Activated T-helper 1 cell treated with Interleukin-2 at 50 U/mL for 16 hours (primary cell): ENCODE measurements at places on chromosomes 1 and 21.

- no peak for DNase-seq
Measured at GRCh38 chr21:36263797-36264196, 56.2 kb upstream of the MORC3 start.

DNA sequence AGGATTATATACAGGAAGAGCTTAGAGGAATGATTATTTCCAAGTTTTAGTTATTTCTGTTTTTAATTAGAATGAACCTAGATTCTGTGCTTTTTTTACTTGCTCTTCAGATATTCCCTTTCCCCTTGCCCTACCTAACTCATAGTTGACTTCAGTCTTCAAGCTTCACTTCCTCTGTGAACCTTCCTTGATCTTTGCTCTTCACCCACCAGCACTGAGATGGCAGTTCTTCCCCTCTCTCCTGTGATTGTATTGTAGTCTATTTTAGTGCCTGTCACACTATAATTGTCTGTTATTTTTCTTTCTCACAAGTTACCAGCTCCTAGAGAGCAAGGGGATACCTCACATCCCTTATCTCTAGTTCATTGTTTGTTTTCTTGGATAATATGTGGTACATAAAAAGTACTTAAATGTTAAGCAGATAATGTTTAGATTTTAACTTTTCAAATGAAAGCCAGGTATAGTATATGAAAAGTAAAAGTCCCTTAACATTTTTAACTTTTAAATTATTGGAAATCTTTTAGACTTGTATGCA lies 33.2 kb downstream of the KCTD3 start:
- no peak for DNase-seq

DNA sequence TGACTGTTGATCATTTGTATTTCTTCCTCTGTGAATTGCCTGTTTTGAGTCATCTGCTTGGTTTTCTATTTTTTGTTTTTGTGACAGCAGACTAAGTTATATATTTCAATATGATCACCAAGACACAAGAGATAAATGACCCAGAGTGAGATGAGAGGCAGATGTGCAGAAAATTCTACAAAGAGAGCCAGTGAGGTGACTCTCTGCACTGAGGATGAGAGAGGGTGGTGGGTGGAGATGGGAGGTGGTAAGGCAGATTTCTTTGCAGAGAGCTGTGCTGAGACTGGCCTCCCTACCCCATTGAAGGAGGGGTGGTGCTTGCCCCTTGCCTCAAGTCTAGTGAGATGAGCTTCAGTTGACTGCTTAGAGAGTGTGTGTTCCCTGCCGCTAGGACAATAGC lies 17.6 kb upstream of the FCAMR start:
- DNase-seq = no peak

DNA sequence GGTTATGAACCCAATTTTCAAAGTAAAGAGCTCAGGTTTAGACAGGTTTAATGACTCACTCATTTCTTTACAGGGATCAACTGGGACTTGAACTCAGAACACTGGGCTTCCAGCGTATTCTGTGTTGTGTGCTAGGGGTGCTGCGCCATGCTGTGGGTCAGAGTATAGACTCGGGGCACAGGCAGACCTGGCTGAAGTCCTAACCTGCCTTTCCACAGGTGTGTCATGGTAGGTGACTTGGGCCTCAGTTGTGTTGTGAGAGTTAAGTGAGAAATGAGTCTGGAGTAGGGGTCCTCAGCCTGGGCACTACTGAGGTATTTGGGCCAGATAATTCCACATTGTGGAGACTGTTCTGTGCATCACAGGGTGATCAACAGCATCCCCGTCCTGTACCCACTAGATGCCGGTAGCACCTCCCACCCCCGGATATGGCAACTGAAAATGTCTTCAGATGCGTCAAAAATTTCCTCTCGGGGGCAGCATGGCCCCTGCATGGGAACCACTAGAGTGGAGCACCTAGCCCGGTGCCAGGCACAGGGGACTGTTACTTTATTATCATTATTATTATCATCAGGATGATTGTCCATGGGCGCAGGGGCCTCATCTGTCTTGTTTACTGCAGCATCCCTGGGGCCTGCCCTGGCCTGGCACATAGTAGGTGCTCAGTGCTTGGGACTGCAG lies 575.5 kb downstream of the PTPRU start:
- no peak for DNase-seq

GRCh38 chr1:58746182-58746581 lies 37.7 kb downstream of the JUN start:
- DNase-seq = no peak
